ENCODE measurements at places on chromosomes 11 and 22.

DNA sequence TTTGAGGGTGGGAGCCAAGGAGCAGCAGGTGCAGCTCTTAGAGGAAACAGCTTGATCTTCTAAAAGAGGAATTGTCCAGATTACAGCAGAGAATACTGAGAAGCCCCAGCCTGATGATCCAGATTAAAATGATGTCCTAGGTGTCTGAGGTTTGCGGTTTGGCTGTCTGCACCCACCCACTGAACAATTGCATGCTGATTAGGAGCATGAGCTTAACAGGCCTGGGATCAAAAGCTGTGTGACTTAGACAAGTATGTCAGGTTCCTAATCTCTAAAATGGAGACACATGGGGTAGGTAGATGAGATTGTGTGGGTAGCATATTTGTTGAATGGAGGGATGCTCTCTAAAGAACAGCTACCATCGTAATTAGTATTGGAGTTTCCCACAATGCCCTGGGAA, 166.8 kb upstream of the SEZ6L start:
- DNase-seq: no peak

DNA sequence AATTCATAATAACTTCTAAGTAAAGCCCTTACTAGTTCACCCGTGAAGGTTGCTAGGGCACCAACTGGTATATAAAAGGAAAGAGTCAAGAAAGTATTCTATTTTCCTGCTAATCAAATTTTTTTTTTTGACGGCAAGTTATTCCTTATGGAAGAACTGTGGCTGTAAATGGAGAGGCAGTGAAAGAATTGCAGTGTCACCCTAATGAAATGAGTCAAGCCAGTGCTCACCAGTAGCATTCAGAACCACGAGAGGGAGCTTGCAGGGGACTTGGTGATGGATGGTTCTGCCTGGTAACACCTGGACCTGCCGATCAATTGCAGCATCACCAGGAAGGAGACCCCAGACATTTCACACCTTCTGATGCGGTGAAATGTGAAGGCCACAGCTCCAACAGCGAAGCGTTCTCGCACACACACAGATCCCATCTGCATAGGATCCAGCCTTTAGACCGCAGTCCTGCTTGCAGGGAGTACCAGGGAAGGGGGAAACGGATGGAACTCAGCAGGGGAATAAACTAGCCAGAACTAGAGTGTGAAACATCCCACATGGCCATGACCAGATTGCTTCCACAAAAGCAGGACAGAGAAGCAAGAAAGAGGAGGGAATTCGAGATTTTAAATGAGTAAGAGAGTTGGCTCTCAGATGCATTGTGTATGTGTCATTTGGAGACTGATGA, 326.2 kb downstream of the TBC1D22A start:
- DNase-seq: no peak

- DNase-seq: no peak
Observed at GRCh38 chr22:19757140-19757984, 3.2 kb upstream of the TBX1 start.

DNA sequence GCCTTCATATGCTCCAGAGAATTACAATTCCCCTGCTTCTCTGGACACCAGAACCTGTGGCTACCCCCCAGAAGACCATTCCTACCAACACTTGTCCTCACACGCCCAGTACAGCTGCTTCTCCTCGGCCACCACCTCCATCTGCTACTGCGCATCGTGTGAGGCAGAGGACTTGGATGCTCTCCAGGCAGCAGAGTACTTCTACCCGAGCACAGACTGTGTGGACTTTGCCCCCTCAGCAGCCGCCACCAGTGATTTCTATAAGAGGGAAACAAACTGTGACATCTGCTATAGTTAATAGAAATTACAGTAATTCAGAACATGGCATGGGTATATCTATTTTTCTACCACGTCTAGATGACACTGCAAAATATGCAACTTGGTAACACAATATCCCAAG, 9.8 kb downstream of the POU2AF3 start:
- no peak for DNase-seq

GRCh38 chr11:112826788-112827187, 134.4 kb upstream of the NCAM1 start:
- no peak for DNase-seq

GRCh38 chr11:76598426-76598839, 72.1 kb downstream of the LRRC32 start:
- DNase-seq: no peak

DNA sequence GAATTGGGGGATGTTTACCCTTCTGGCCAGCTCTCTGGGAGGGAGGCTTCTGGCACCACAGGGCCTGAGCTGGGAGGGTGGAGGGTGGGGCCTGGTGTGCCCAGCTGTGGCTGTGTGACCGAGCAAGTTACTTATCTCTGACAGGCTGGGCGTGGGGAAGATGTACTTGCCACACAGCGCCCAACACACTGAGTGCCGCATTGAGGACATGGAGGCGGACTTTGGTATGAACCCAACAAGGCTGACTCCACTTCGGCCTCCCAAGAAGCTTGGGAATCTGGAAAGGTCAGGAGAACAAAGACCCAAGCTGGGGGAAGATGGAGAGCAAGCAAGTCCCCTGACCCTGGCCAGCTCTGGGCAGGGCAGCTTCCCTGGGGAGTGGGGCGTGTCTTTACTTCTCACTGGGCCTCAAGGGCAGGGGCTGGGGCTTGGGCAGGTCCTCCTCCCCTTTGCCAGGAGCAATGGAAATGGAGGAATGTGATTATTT, 2.4 kb upstream of the MGAT3 start:
- DNase-seq: no peak

Measured in GM06990 (cell line).